ENCODE measurements at places on chromosomes 13 and 19.

DNA sequence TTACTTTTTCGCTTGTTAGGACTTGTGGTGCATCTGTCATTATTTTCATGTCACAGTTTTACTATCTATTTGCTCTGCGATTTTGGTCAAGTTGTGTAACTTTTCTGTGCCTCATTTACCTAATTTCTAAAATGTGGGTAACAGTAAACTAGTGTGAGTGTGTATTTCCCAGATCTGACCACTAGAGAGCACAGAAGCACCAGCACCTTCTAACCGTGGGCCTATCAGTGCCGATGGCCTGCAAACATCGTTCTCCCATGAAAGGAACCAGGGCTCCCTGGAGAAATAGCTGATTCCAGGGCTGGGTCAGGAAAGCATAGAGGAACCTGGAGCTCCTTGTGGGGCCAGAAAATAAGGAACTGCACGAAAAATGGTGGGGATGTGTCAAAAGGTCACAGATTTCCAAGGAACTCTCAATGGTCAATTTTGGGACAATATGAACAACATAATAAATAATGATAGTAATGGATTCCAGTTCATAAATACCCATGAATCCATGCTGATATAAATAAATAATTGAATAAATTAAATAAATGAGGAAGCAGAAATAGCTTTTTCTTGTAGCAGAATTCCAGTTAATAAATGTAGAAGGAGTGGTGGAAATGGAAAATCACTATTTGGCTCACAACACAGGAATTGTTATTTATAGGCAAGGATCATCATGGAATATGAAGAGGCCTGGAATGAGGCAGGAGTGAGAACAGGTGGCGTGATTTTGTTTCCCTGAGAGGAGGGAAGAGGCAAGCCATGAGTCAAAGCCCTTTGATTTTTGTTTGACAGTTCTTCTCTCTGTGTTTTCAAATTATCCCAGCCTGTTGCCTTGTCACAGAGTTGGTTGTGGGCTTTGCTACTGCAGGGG is 31.1 kb downstream of the CEACAM8 start:
- DNase-seq = peak; percentile 29

- DNase-seq = no peak
These were observed 12.2 kb downstream of the TMEM160 start for GRCh38 chr19:47036097-47036651.

- DNase-seq = no peak
These were observed 34.2 kb downstream of the COMP start for GRCh38 chr19:18756896-18757295.

DNA sequence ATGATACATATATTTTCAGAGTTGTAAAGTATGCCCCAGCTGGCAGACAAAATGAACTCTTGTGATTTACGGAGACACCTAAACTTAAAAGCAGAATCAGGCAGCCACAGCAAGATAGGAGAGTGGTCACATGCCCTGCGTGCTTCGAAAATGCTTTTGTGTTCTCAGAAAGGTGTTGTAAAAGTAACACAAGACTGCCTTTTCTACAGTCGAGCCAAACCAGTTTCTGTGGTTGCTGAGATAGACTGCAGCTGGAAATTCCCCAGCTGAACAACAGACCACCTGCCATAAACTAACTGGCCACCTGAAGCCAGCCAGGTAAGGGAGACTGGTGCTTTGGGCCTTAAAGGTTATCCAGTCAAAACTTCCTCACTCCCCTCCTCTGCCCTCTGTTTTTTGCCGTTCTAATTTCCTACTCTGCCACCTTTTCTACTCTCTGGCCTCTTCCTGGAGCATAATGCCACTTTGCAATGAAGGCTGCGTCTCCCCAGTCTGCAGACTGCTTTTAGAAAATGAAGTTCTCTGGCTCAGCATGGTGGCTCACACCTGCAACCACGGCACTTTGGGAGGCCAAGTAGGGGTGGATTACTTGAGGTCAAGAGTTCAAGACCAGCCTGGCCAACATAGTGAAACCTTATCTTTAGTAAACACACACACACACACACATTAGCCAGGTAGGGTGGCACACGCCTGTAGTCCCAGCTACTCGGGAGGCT is 381.2 kb upstream of the SLITRK1 start:
- no peak for DNase-seq

DNA sequence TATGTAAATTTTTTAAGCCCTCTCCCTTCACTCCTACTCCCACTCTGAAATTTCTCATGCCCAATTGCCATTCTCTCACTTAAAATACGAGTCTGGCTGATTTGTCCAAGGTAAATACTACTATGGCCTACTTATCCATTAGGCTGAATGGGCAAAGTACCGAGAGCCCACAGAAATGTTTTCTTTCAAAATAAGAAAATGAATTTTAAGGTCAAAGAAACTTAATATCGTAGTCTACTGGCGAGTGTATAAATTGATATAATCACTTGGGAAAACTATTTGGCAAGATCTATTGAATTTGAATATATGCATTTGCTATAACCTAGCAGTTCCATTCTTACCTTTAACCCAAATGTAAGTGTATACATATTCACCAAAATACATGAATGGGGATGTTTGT is 32.7 kb downstream of the ZNF45 start:
- DNase-seq = no peak

- DNase-seq = peak; percentile 52
These were observed 589 bp downstream of the ZBTB45 start for GRCh38 chr19:58519087-58519354.

DNA sequence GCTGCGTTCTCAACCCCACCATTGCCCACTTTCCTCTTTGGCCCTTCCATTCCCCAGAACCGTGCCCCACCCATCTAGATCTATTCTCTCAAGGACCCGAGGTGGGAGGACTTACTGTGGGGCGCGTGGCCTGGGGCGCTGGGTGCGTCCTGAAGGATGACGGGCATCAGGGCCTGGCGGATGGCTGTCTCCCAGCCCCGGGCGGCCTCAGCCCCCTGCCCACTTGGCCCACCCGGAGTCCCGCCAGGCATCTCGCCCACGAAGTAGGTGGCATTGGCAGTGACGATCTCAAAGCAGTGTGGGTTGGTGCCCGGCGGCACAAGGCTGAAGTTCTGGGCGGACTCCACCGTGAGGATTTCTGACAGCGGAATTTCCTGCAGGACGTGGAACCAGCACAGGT is 23.2 kb downstream of the PRKD2 start:
- DNase-seq = no peak

DNA sequence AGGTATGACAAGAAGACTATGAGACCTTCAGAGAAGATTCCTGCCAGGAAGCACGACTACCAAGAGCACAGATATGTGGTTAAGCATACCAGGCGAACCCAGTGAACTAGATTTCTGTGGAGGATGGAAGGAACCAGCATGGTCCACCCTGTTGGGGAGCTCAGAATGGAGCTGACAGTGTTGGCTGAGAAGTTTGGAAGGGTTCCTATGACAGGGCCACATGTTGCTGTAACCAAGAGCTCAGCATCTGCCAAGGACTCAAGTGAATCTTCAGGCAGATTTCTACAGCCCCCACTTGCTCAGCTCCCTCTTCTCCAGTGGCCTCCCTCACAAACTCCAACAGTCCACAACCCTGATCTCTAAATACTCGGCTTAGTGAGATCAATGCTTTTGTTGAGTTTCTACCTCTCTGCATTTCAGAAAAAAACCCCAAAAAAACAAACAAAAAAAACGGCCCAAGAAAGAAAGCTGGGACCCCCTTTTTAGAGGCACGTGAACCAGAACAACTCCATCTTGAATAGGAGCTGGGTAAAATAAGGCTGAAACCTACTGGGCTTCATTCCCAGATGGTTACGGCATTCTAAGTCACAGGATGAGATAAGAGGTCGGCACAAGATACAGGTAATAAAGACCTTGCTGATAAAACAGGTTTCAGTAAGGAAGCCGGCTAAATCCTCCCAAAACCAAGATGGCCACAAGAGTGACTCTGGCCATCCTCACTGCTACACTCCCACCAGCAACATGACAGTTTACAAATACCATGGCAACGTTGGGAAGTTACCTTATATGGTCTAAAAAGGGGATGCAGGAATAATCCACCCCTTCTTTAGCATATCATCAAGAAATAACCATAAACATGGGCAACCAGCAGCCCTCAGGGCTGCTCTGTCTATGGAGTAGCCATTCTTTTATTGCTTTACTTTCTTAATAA is 691.1 kb downstream of the UQCRFS1 start:
- DNase-seq = no peak

DNA sequence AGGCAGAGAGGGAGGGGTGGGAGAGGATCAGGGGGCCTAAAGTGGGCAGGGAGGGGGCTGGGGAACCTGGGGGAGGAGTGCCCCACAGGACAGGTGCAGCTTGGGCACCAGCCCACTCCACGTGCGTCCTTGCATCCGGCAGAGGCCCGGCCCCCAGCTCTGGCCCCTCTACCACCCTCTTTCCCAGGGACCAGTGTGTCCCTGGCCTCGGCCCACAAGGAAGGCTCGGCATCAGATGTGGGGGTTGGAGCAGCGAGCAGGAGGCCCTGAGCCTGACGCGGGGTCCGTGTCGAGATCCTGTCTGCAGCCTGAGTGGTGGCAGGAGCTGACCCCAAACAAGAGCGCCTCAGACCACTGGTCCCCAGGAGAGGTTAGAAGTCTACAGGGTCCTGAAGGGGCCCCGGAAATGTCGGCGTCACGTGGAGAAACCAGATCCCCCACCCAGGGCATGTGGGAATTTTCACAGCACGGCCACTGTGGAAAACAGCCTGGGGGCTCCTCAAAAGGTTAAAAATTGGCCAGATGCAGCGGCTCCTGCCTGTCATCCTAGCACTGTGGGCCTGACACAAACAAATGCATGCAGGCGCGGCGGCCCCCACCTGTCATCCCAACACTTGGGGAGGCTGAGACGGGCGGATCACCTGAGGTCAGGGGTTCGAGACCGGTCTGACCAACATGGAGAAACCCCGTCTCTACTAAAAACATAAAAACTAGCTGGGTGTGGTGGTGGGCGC is 21.5 kb downstream of the SHC2 start:
- DNase-seq = no peak

DNA sequence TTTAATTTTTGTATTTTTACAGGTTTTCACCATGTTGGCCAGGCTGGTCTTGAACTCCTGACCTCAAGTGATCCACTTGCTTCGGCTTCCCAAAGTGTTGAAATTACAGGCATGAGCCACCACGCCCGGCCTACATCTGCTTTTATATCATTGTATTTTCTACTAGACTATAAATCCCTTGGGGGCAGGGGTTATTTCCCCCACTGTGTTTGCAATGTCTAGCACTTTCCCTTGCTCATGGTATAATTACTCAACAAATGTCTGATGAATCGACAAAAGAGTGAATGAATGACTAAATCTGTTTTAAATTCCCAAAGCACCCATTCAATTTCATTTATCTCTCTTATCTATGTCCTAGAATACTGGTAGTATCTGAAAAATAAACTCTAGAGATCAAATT is 244.5 kb upstream of the CSNK1A1L start:
- no peak for DNase-seq

GRCh38 chr13:105219651-105220050 is 1315.8 kb downstream of the EFNB2 start:
- DNase-seq = no peak

- no peak for DNase-seq
These were observed 15.3 kb downstream of the TNFSF14 start for GRCh38 chr19:6654347-6655310.

GRCh38 chr13:112804374-112804773 is 114.5 kb downstream of the ATP11A start:
- DNase-seq = no peak

DNA sequence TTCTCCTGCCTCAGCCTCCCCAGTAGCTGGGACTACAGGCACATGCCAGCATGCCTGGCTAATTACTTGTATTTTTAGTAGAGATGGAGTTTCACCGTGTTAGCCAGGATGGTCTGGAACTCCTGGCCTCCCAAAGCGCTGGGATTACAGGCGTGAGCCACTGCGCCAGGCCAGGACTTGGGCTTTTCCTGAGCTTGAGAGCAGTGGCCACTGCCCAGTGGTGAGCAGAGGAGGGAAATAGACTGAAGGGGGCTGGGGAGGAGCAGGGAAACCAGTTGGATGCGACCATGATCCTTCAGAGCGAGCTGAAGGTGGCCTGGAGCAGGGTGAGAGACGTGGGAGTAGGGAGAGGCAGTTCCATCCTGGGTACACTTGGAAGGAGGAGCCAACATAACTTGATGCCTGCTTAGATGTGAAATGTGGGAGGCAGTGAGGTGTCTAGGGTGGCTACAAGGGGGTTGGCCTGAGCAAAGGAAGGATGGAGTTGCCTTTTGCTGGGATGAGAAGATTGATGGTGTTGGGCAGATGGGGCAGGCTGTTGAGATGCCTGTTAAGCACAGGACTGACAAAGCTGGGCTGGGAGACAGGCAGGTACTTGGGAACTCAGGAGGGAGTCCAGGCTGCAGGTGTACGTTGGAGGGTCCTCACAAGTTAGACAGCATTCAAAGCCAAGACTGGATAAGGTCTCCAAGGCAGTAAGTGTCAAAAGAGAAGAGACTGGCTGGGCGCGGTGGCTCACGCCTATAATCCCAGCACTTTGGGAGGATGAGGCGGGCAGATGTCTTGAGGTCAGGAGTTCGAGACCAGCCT is 31.8 kb downstream of the KCTD15 start:
- no peak for DNase-seq

DNA sequence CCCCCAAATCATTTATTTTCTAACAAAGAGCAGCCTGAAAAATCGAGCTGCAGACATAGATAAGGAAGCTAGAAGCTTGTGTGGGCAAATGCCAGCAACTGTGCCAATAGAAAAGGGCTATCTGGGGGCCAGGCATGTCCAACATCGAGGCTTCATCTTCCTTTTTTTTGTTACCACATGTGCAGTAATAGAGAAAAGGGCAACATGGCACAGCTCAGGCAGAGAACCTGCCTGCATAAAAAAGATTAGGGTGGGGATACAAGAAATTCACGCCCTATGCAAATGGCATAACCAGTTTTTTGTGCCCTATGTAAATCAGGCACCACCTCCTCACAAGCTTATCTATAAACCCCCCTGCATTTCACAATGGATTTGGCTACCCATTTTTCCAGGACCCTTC is 60.4 kb upstream of the ABCC4 start:
- DNase-seq = no peak

GRCh38 chr13:73417012-73417615 is 358.3 kb downstream of the KLF5 start:
- DNase-seq = no peak

- no peak for DNase-seq
These were observed 8.2 kb upstream of the ZNF77 start for GRCh38 chr19:2952953-2953481.

- no peak for DNase-seq
These were observed 1672.6 kb upstream of the PCDH20 start for GRCh38 chr13:63088226-63088625.

GRCh38 chr19:13502231-13502630 is 4.0 kb downstream of the CACNA1A start:
- no peak for DNase-seq

Measured in RCC 7860 (cell line).